M059J (cell line): ENCODE measurements at places on chromosomes 6 and 20. TPM values are rescaled to one million over a fixed set of nuclear protein-coding genes. Genes with fewer than 3 reads are reported as not detected.

The ASF1A gene
- total RNA-seq: 16.1 and 24.2 TPM in 2 replicates

The RHAG gene
- total RNA-seq: not detected in 2 replicates

The SPEF1 gene
- total RNA-seq: 0.27 and 0.34 TPM in 2 replicates

The FOXQ1 gene
- total RNA-seq: not detected in 2 replicates

The PIGU gene
- 51.5 and 60.7 TPM in 2 replicates for total RNA-seq

The TNNC2 gene
- not detected in 2 replicates for total RNA-seq

The NHSL1 gene
- 6.2 and 10.1 TPM in 2 replicates for total RNA-seq

- DNase-seq: peak; percentile 89
Measured at GRCh38 chr20:50339466-50339901, 148.9 kb downstream of the CEBPB start.

GRCh38 chr6:7479801-7480266, 61.6 kb upstream of the DSP start:
- DNase-seq: peak; percentile 90

DNA sequence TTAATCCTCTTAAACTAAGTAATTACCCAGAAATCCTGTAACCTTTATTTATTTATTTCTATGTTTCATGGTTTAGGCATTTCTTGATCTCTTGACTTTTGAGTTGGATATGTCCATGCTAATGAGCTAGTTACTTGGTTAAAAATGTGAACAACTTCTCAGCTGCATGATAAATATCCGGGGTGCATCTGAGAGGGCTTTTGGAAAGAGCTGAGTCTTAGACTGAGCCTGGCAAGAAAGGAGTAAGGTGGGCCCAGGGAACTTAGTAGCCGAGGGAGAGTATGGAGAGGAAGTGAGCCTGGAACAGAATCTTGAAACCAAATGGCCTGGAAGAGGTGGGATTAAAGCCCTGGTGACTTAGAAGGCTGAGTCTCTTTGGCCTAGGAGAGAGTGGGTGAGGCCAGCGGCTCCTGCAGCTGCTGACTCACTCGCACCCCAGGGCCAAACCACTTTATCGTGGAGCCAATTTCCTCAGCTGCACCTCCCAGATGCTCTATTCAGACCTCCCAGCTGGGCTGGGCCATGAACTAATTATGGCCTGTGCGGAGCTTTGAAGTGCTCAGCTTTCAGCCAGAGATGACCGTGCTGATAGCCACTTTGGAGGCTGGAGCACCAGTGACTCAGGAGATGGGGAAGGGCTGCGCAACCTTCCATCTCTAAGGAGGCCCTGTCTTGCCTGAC, 19.1 kb downstream of the TGM3 start:
- peak; percentile 99 for DNase-seq

DNA sequence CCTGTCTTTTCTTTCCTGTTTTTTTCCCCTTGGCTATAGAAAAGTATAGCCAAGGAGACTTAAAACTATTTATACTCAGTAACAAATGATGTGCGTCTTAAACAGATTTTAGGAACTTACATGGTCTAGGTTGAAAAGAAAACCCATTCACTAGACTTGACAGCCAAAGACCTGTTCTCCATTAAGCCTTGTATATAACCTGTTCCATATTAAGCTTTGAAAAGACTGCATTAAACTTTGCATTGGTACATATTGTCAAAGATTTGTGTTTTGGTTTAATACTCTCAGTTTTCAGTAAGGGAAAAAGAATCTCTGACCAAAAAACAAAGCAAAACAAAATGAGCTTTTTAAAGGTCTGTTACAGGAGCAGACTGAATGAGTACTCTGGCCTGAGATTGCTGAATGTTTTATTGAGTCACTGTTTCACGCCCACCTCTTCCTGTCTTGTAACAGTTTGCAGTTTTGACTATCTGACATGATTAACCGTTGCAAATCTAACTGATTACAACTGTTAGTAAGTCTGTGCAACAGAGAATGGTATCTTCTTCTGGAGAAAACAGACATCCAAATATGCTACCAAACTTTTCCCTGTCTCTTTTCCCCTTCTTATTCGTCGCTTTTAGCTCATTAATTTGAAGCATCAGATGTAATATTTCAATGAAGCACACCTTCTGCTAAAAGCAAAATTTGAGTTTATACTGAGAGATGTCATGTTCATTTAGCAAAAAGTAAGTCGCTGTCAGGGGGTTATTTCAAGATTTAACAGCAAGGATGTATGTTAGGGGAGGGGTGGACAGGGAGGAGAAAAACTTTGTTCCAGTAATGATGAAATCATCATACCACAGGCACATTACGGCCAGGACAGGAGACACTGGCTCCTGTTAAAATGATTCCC, 59.1 kb upstream of the SUPT3H start:
- peak; percentile 88 for DNase-seq

GRCh38 chr6:15555101-15556038, 107.5 kb downstream of the DTNBP1 start:
- DNase-seq: peak; percentile 24

- DNase-seq: peak; percentile 66
Measured at GRCh38 chr6:45423111-45423823, 45.5 kb upstream of the SUPT3H start.

- DNase-seq: no peak
Measured at GRCh38 chr6:70304616-70305015, 1.7 kb upstream of the COL9A1 start.

GRCh38 chr20:50003253-50003656, 20.5 kb downstream of the SNAI1 start:
- peak; percentile 57 for DNase-seq

DNA sequence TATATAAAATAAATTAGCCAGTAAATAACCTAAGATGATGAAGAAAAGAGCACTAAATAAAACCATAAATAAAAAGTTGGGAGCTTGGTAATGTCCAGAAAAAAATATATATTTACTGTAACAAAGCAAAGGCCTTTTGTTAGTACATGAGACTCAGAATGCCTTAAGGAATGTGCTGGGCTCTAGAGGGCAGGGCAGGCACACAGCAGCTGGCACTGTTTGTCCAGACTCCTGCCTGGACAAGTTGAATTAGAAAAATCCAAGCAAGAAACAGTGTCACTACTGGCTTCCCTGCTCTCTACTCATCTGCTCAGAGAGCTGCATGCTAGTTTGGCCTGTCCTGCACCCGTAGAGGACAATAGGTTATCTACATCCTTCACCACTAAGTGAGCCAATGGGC, 8.8 kb downstream of the DEFB129 start:
- peak; percentile 49 for DNase-seq

DNA sequence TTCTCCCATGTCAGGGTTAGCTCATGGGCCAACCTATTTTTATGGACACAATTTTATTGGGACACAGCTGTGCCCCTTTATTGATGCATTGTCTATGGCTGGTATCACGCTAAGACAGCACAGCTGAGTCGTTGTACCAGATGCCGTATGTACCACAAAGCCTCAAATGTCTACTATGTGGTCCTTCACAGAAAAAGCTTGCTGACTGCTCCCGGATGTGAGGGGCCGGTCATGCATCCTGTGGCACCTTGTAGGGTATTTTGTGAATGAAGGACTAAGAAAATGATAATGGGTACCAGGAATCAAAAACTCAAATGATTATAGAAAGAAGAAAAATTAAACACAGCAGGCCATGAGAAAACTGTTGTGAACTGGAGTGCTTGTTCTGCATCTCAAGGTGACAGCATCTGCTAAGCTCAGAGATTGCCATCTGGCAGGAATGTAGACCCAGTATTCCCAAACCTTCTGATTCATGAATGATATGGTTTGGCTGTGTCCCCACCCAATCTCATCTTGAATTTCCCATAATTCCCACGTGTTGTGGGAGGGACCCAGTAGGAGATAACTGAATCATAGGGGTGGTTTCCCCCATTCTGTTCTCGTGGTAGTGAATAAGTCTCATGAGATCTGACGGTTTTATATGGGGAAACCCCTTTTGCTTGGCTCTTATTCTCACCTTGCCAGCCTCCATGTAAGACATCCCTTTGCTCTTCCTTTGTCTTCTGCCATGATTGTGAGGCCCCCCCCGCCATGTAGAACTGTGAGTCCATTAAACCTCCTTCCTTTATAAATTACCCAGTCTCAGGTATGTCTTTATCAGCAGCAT, 248.5 kb downstream of the TSHZ2 start:
- DNase-seq: peak; percentile 47

GRCh38 chr6:28867086-28867409, 56.7 kb downstream of the TRIM27 start:
- no peak for DNase-seq

GRCh38 chr6:52144196-52145076, 41.7 kb upstream of the IL17A start:
- no peak for DNase-seq
